Suprapubic skin (tissue), 4 donors: ENCODE measurements at places on chromosomes 4 and X.

- no peak for DNase-seq
Observed at GRCh38 chr4:102533348-102533747, 32.2 kb downstream of the NFKB1 start.

- DNase-seq = peak; percentile 87
Observed at GRCh38 chr4:128468123-128468989, 180.7 kb upstream of the PGRMC2 start.

DNA sequence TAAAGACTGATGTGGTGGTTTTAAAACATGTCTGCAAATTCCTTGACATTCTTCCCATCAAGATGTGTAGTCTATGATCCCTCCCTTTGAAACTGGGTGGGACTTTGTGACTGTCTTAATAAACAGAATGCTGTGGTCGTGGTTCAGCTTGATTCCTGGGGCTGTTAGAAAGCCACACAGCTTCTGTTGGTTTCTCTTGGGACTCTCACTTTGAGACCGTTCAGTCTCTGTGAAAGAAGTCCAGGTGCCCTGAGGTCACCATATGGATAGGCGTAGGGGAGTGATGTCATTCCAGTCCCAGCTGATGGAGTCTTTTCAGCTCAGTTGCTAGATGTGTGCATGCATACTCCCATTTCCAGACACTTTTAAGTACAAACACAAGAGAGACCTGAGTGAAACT, 216.6 kb downstream of the KDR start:
- DNase-seq = no peak

DNA sequence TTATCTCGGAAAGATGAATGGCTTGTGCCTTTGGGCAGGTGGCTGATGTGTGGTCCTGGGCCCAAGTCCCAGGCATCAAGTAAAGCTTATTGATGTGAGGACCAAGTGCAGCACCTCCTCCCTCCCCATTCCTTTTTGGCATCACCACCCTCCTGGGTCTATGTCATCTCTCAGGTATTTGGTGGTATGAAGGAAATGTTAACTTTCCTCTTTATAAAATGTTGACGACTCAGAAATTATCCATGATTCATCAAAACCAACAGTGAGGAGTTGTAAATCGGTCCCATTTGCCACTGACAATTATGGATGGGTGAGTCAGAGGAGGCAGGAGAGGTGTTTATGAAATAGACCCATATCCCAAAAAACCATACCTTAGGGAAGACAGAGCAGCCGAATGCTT, 229.4 kb upstream of the GATB start:
- DNase-seq = no peak

DNA sequence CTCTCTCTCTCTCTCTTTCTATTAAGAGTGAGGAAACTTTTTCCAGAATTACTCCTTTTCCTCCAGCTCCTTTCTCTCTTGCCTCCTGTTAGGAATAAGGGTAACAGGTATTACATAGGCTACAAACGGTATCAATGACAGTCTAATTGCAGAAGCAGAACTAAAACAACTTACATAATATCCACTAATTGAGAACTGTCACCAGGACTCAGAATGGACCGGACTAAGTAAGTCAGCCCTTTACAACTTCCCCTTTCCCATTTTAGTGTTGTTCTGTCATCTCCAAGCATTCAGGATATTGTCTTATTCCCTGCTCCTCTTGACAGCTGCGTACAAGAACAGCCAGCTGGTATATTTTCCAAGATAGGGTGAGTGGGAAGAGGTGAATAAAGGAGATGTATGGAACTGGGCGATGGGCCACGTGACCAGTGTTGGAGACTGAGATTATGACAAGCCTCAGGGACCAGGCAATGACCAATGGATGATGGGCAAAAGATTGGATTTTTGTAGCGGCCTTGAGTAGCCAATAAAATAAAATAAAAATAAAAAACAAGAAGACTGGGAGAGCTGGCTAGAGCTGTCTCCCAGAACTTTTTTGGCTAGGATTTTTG, 2.3 kb upstream of the FNIP2 start:
- no peak for DNase-seq

DNA sequence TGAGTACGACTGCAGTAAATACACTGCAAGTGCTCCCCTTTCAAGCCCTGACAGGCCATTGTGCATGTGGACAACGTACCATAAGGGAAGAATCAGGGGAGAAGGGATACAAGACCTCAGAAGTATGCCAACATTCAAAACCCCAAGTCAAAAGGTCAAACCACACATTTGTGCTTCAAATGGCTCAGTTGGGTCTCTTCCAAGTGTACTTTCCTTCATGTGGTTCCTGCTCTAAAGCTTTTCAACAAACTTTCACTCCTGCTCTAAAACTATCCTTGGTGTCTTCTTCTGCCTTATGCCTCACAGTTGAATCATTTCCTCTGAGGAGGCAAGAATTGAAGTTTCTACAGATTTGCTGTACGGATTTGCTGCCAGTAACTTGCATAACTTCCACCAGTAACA, 305.7 kb upstream of the SLIT2 start:
- DNase-seq = no peak

DNA sequence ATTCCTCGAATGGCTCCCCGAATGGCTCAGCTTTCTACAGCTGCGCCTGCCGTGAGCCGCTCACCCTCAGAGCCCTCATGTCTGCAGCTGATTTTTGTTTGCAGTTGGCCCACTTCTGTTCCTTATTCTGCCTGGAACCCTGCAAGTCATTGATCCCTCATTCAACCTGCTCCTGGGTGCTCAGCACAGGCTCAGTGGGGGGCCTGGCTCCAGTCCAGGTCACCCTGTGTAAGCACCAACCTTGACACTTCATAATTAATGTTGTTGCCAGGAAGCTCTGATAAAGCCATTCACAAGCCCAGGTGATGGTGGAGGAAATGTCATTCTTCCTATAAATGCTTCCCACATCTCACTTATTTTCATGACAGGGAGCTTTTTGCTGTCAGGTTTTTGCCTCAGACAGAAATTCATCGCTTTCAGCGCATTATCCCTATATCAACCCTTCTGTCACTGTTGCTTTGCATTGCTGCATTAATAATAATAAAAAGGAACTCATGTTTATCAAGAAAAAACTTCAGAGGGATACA, 85.7 kb downstream of the F11 start:
- DNase-seq = no peak

DNA sequence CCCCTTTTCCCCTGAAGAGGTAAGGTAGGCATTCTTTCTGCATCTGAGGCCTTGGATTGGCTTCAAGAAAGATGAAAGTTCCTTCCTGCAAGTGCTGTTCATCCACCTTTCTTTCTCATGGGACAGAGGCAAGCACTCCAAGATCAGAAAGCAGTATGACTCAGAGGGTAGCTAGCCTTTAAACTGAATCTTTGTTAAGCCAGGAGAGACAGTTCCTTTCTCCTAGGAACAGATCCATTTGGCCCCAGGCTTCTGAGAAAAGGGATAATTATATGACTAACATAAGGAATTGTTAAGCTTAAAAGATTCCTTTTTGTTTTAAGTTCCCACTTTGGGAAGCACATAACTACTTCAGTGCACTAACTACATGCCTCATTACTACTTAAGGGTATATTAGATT, 192.0 kb downstream of the PPP3CA start:
- DNase-seq = no peak

DNA sequence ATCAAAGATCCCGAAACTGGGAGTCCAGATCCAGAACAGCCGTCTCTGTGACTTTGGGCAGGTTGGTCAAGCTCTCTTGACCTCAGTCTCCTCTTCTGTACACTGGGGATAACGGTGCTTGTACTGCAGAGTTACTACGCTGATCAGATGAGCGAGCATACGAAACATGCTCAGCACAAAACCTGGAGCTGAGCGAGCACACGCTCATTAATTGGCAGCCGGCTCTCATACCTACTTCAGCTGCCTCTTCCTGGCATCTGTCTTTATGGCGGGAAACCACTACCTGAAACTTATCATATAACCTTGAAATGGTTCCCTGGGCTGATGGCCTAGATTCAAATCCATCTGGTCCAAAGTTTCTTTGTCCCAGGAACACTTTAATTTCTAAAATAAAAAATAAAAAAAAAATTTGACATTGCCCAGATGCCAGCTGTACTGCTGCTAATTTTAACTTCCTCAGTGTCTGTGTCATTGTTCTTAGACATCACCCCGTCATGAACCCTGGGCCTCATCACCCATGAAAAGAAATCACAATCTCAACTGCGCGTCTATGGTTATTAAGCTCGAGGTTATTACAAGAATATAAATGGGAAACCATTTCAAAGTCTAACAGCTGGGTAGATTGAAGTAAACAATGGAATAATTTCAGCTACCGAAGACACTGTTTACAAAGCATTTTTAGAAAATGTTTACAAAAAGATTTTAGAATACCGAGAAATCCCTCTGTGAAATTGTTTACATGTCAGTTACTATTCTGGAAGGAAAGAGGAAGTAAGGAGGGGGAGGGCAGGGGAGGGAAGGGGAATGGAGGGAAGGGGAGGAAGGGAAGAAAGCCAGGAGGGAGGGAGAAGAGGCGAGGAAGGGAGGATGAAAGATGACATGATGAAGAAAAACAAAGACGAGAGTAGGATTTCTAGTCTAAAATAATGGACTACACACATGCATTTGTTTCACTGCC, 49.0 kb downstream of the CRMP1 start:
- DNase-seq = no peak

- DNase-seq = no peak
Observed at GRCh38 chr4:86032476-86033022, 327.3 kb downstream of the MAPK10 start.

DNA sequence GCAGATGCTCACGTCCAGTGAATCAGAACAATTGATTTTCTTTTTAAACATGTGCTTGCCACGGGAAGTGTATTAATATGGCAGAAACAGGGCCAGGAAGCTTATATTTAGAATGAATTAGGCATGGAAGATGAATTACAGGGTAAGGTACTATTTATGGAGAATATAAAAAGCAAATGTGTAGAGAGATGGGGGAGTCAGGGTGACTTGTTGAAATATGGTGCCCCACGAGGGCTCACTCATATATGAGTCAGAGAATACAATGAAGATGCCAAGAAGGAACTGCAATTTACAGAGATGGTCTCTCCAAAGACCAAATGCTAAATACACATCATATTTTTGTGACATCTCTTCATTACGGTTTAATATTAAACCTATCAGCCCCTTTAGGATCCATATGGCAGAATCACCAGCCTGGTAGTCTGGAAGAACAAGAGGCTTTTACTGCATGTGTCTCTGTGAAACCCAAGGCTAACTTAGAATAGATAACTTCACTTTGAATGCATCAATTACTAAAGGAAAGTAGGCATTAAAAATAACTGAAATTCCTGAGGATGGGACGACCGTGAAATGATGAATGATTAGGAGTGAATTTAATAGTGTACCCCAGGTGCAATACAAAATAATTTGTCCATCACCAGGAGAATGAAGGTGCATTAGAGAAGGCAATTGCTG, 385.3 kb downstream of the ARHGAP24 start:
- no peak for DNase-seq
